Foreskin keratinocyte (primary cell): ENCODE measurements at places on chromosomes 3 and 15. TPM values are rescaled to one million over a fixed set of nuclear protein-coding genes. Genes with fewer than 3 reads are reported as not detected.

The FGF12 gene
- 0.04 TPM in 1 of 2 replicates, not detected in the other for total RNA-seq

- no peak for DNase-seq
Observed at GRCh38 chr15:66707310-66708082, 5.5 kb downstream of the SMAD6 start.

DNA sequence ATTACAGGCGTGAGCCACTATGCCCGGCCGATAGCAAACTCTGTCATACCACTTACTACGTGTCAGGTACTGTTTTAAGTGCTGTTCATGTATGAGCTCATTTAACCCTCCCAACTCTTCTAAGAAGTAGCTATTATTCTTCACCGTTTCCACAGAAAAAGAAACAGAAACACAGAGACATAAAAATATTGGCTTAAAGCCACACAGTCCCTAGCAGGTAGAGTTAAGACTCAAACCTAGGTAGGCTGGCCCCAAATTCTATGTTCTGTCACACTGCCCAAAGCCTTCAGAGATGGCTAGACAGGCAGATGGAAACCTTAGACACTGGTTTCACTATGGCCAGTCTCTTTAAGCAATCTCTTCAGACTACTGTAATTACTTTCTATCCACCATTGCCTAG, 149.8 kb upstream of the KCNMB2 start:
- no peak for DNase-seq

GRCh38 chr3:110710603-110711002, 361.0 kb upstream of the NECTIN3 start:
- no peak for DNase-seq

- no peak for DNase-seq
Observed at GRCh38 chr3:24944805-24945520, 450.3 kb upstream of the THRB start.
